ENCODE measurements at places on chromosomes 2 and 18. TPM values are rescaled to one million over a fixed set of nuclear protein-coding genes. Genes with fewer than 3 reads are reported as not detected.

GRCh38 chr2:178692845-178693244 is 114.4 kb downstream of the TTN start:
- no peaks in the 10 kb centered on the region for H3K4me1 ChIP-seq
- no peaks in the 10 kb centered on the region for H3K36me3 ChIP-seq
- H3K27ac ChIP-seq = no peak overlapping the region
- no peak for DNase-seq
- H3K4me3 ChIP-seq = no peak overlapping the region
- no peaks in the 10 kb centered on the region for H3K27me3 ChIP-seq

DNA sequence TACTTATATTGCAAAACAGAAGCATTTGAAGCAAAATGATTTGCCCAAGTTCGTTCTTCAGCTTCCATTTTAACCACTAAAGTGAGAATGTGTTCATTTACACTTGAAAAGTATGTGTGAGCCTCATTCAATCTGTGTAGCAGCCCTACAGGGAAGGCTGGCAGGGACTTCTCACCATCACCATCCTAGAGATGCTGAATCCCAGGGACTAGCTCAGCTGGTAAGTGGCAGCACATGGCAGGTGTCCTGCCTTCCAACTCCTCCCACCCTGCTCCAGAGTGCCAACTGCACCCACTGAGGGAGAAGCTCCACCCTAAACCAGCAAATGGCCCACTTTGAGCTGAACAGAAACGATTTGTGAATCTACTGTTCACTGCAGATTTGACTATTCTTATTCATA is 91.5 kb downstream of the EN1 start:
- no peak for DNase-seq
- no peaks in the 10 kb centered on the region for H3K36me3 ChIP-seq
- H3K27me3 ChIP-seq = no peaks in the 10 kb centered on the region
- H3K4me3 ChIP-seq = no peak overlapping the region

- H3K4me3 ChIP-seq = no peak overlapping the region
- H3K36me3 ChIP-seq = no peaks in the 10 kb centered on the region
- H3K4me1 ChIP-seq = no peaks in the 10 kb centered on the region
- DNase-seq = no peak
- H3K27me3 ChIP-seq = no peaks in the 10 kb centered on the region
- no peak overlapping the region for H3K27ac ChIP-seq
Observed at GRCh38 chr18:64332835-64333234, 183.9 kb upstream of the LINC00305 start.

GRCh38 chr18:7567474-7568425 is 634 bp downstream of the PTPRM start:
- H3K4me1 ChIP-seq = no peaks in the 10 kb centered on the region
- H3K27ac ChIP-seq = peak overlapping the region; percentile 93
- H3K4me3 ChIP-seq = peak overlapping the region; percentile 53

GRCh38 chr2:173432049-173432754 is 77.5 kb downstream of the CDCA7 start:
- no peak overlapping the region for H3K4me3 ChIP-seq
- DNase-seq = no peak
- no peaks in the 10 kb centered on the region for H3K4me1 ChIP-seq
- H3K27me3 ChIP-seq = no peaks in the 10 kb centered on the region

- H3K4me1 ChIP-seq = no peaks in the 10 kb centered on the region
- no peak overlapping the region for H3K4me3 ChIP-seq
- peak; percentile 8 for DNase-seq
- H3K27ac ChIP-seq = no peak overlapping the region
- no peaks in the 10 kb centered on the region for H3K36me3 ChIP-seq
- H3K27me3 ChIP-seq = no peaks in the 10 kb centered on the region
Observed at GRCh38 chr2:9995059-9995458, 43.6 kb downstream of the GRHL1 start.

DNA sequence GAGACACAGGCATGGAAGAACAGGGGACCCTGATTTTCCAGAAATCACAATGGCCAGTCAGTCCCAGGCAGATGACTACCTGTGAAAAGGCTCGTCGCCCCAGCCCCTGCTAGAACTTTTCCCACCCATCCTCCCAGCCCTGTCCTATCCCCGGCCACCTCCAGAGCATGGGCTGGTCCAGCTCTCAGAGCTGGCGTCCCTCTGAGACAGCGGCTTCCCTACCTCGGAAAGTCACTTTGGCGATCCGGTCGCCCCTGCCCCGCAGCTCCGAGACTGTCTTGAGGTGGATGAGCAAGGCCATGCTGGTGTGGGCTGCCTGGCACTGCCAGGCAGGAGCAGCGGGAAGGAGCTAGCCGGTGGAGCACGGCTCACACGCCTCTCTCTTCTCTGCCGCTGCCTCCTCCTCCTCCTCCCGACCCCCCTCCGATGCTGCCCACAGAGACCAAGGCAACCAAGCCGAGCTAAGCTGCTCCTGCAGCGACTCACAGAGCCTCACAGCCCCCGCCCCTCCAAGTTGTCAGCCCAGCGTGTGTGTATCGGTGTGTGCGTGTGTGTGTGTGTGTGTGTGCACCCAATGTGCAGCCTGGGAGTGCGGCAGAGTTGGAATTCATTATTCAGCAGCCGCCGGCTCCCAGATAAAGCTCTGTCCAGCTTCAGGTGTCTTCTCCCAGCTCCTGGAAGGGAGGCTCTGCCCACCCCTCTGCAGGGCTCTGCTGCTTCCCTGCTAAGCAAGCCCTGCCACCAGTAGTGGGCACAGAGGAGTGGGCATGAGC is 80.5 kb upstream of the OTOF start:
- DNase-seq = no peak
- H3K4me3 ChIP-seq = no peak overlapping the region
- H3K4me1 ChIP-seq = peaks cover 8% of the 10 kb centered on the region

DNA sequence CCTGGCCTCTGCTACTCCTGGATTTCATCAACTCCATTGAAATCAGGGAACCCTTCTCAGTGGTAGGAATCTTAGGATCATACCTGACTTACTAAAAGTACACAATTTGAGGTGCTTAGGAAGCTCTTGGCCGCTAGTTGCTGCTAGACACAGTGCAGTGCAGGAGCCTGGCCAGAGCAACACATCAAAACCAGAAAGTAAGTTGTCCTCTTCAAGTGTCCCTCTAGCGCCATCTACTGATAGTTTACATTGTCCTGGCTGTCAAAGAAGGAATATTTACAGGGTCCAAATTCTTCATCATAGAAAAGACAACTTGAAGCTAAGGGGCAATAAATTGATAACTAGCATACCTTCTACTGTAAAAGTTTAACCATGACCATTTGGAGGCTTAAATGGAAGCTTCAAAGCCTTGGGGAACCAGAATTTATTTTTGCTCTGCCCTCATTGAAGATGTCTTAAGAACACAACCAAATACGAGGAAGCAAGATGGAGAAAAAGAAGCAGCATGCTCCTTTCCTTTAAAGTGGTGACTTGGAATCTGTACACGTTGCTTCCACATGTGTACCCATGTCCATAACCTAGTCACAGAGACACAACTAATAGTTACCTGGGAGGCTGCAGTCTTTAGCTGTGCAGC is 889.1 kb upstream of the GCFC2 start:
- no peak overlapping the region for H3K27ac ChIP-seq
- H3K4me3 ChIP-seq = no peak overlapping the region
- no peaks in the 10 kb centered on the region for H3K4me1 ChIP-seq
- DNase-seq = no peak

GRCh38 chr2:164115806-164116205 is 380.0 kb upstream of the FIGN start:
- H3K36me3 ChIP-seq = no peaks in the 10 kb centered on the region
- H3K27ac ChIP-seq = no peak overlapping the region
- no peaks in the 10 kb centered on the region for H3K27me3 ChIP-seq
- no peaks in the 10 kb centered on the region for H3K4me1 ChIP-seq

GRCh38 chr2:102940684-102941083 is 178.9 kb downstream of the TMEM182 start:
- no peaks in the 10 kb centered on the region for H3K4me1 ChIP-seq
- H3K4me3 ChIP-seq = no peak overlapping the region
- no peaks in the 10 kb centered on the region for H3K36me3 ChIP-seq
- no peak overlapping the region for H3K27ac ChIP-seq

The GRB14 gene
- 4.4 TPM for total RNA-seq

The DES gene
- total RNA-seq = 578 TPM

The LYPD6 gene
- 23.7 TPM for total RNA-seq

The EFEMP1 gene
- 296 TPM for total RNA-seq
